A549 treated with GW870086 at 1 μM for 4 hours (cell line): ENCODE measurements at places on chromosomes 5 and 9. TPM values are rescaled to one million over a fixed set of nuclear protein-coding genes. Genes with fewer than 3 reads are reported as not detected.

PAPPA gene
- 18.8 to 29.7 TPM (median 26.2 TPM) in 5 replicates for total RNA-seq

KLF9 gene
- 1.8 to 3.2 TPM (median 2.8 TPM) in 5 replicates for total RNA-seq

OSMR gene
- total RNA-seq: 51.6 to 73.4 TPM (median 70.8 TPM) in 5 replicates

ZNF462 gene
- 4.3 to 4.6 TPM (median 4.5 TPM) in 5 replicates for total RNA-seq

KCNV2 gene
- total RNA-seq: not detected in 5 replicates

BHMT gene
- total RNA-seq: 0.13 TPM in 1 of 5 replicates, not detected in the others

INSYN2B gene
- total RNA-seq: 0.37 to 0.71 TPM (median 0.39 TPM) in 5 replicates

AKNA gene
- total RNA-seq: 3.1 to 4.5 TPM (median 3.9 TPM) in 5 replicates

IL31RA gene
- 1.2 to 1.8 TPM (median 1.5 TPM) in 5 replicates for total RNA-seq

GABRB2 gene
- not detected in 5 replicates for total RNA-seq

GARIN3 gene
- not detected in 5 replicates for total RNA-seq

GHR gene
- total RNA-seq: 0.03 to 0.07 TPM (median 0.06 TPM) in 4 of 5 replicates, not detected in the other

F2RL1 gene
- total RNA-seq: 220 to 283 TPM (median 272 TPM) in 5 replicates

CCNO gene
- total RNA-seq: 5.6 to 8.3 TPM (median 7.3 TPM) in 5 replicates

FAXDC2 gene
- 0.23 to 0.74 TPM (median 0.31 TPM) in 5 replicates for total RNA-seq

ARID3C gene
- total RNA-seq: 0.15 to 0.41 TPM (median 0.21 TPM) in 4 of 5 replicates, not detected in the other

ESM1 gene
- not detected in 5 replicates for total RNA-seq

ZNF79 gene
- 5.5 to 6.7 TPM (median 6.2 TPM) in 5 replicates for total RNA-seq

IL13 gene
- 0.12 TPM in 1 of 5 replicates, not detected in the others for total RNA-seq

CARTPT gene
- not detected in 5 replicates for total RNA-seq

PNPLA7 gene
- total RNA-seq: 0.45 to 1.0 TPM (median 0.69 TPM) in 5 replicates

CORO2A gene
- total RNA-seq: 0.81 to 1.4 TPM (median 1.2 TPM) in 5 replicates

TAF11L5 gene
- total RNA-seq: not detected in 5 replicates

PCDHGA8 gene
- total RNA-seq: 0.02 to 0.13 TPM (median 0.07 TPM) in 3 of 5 replicates, not detected in the others

BTNL8 gene
- not detected in 5 replicates for total RNA-seq

MTX3 gene
- 4.4 to 7.3 TPM (median 6.1 TPM) in 5 replicates for total RNA-seq

AHRR gene
- total RNA-seq: 4.1 to 4.7 TPM (median 4.3 TPM) in 5 replicates

MEIKIN gene
- not detected in 5 replicates for total RNA-seq

CD14 gene
- total RNA-seq: 3.0 to 4.8 TPM (median 4.6 TPM) in 5 replicates

CXCL14 gene
- total RNA-seq: 0.09 to 0.21 TPM (median 0.10 TPM) in 5 replicates

KIF20A gene
- total RNA-seq: 37.8 to 49.5 TPM (median 41.9 TPM) in 5 replicates

ORM1 gene
- total RNA-seq: not detected in 5 replicates

SLC6A7 gene
- 0.03 to 0.05 TPM in 2 of 5 replicates, not detected in the others for total RNA-seq

PCDHB9 gene
- total RNA-seq: 0.05 TPM in 1 of 5 replicates, not detected in the others

FAM53C gene
- total RNA-seq: 18.4 to 23.9 TPM (median 21.3 TPM) in 5 replicates

TMEM161B gene
- 6.2 to 10.3 TPM (median 9.0 TPM) in 5 replicates for total RNA-seq

ZDHHC21 gene
- 1.5 to 3.9 TPM (median 3.1 TPM) in 5 replicates for total RNA-seq

C9orf43 gene
- total RNA-seq: 0.35 to 0.59 TPM (median 0.51 TPM) in 5 replicates

DBN1 gene
- total RNA-seq: 54.5 to 69.5 TPM (median 65.6 TPM) in 5 replicates

ADAMTS16 gene
- 1.5 to 1.9 TPM (median 1.6 TPM) in 5 replicates for total RNA-seq

IL4 gene
- total RNA-seq: not detected in 5 replicates
